Activated CD4-positive, alpha-beta memory T cell treated with anti-CD3 and anti-CD28 coated beads for 36 hours (primary cell): ENCODE measurements at places on chromosomes 4 and X. TPM values are rescaled to one million over a fixed set of nuclear protein-coding genes. Genes with fewer than 3 reads are reported as not detected.
A peak's percentile ranks its signal among the peaks of the same experiment; 100 is the strongest.

Gene DOK7
- not detected for total RNA-seq

Gene GLUD2
- total RNA-seq, result 1.4 TPM

Gene MPP1
- 22.6 TPM for total RNA-seq

Gene FGFBP1
- total RNA-seq, result not detected

Gene PNPLA4
- total RNA-seq, result 11.8 TPM

Gene TRPC3
- 1.6 TPM for total RNA-seq

Gene FDCSP
- total RNA-seq, result not detected

Gene TNIP3
- total RNA-seq, result 12.3 TPM

Gene ARHGAP6
- total RNA-seq, result not detected

DNA sequence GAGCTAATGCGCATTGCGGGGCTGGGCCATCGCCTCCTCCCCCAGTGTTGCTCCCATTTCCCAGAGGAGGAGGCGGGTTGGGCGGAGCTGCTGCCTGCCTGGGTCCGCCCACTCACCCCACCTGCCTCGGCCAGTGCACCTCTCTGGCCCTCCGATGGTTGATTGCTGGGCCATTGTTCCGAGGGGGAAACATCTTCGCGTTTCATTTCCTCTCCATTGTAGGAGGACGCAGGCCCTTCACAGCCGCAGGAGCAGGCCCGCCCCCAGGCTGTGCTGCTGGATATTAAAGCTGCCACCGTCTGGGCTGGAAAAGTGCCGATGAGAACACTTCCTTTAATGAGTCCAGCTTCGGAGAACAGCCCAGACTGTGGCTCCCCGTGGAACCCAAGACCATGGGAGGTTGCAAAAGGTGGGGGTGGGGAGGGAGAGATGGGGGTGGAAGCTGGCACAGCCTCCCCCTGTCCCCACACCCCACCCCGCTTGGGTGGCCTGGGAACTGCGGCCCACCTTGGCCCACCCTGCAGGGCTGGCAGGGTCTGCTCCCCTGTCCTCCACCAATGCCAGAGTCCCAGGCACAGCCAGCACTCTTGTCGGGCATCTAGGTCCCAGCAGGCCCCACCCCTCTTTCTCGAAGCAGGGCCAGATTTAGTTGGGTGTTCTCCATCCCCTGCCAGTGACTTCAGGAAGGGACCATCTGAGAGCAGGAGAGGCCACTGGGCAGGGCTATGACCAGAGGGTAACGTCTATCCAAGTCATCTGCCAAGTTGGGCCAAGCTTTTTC is 96.6 kb downstream of the ADRA2C start:
- H3K36me3 ChIP-seq, result no peaks in the 10 kb centered on the region
- no peak overlapping the region for H3K4me3 ChIP-seq
- H3K27me3 ChIP-seq, result peaks cover 12% of the 10 kb centered on the region
- no peaks in the 10 kb centered on the region for H3K4me1 ChIP-seq
- H3K27ac ChIP-seq, result no peak overlapping the region

GRCh38 chr4:19987746-19988145 is 264.0 kb upstream of the SLIT2 start:
- no peaks in the 10 kb centered on the region for H3K36me3 ChIP-seq
- no peak overlapping the region for H3K4me3 ChIP-seq
- H3K27ac ChIP-seq, result no peak overlapping the region

DNA sequence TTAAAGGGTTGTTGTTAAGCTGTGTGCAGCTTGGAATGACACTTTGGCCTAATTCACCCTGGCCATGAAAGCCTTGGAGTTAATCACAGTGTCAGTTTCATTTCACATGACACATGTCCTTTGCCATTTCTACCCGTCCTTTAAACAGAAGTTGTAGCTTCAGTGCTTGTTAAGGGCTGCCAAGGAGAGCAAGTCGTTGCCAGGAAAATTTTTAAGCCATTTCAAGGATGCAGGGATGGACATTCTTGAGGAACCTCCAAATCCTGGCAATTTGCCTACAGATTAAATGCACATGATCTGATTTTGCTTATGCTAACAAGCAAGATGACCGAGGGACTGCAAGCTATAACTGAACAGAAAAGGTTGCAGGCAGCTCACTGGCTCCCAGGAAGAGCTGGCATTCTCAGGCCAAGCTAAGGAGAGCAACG is 40.5 kb downstream of the SETD7 start:
- no peaks in the 10 kb centered on the region for H3K27me3 ChIP-seq
- DNase-seq, result no peak
- H3K27ac ChIP-seq, result no peak overlapping the region
- H3K4me3 ChIP-seq, result no peak overlapping the region
- peaks cover 6% of the 10 kb centered on the region for H3K4me1 ChIP-seq

- H3K27me3 ChIP-seq, result no peaks in the 10 kb centered on the region
- H3K4me3 ChIP-seq, result no peak overlapping the region
- no peak overlapping the region for H3K27ac ChIP-seq
- DNase-seq, result no peak
- H3K4me1 ChIP-seq, result peaks cover 41% of the 10 kb centered on the region
- peaks cover 55% of the 10 kb centered on the region for H3K36me3 ChIP-seq
These were observed 166.1 kb downstream of the AFAP1 start for GRCh38 chr4:7773401-7774180.

GRCh38 chrX:68018248-68019203 is 414.8 kb downstream of the OPHN1 start:
- no peaks in the 10 kb centered on the region for H3K36me3 ChIP-seq
- no peaks in the 10 kb centered on the region for H3K27me3 ChIP-seq
- no peaks in the 10 kb centered on the region for H3K4me1 ChIP-seq
- no peak overlapping the region for H3K4me3 ChIP-seq
- peak; percentile 9 for DNase-seq
- H3K27ac ChIP-seq, result no peak overlapping the region

DNA sequence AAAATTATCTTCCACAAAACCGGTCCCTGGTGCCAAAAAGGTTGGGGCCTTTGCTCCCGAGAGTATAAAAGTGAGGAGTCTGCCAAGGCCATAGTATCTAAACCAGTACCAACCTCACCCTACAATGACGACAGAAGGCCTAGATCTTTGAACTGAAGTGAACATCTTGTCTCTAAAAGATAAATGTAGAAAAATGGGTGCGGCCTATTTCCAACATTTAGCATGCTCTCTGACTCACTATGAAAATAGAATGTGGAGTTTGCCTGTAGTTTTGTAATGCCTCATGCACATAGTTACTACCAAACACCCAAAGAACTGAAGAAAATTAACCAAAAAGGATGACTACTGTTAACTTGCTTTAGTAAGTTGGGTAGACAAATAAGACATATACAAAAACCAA is 218.4 kb downstream of the SLITRK2 start:
- H3K27ac ChIP-seq, result no peak overlapping the region
- H3K4me3 ChIP-seq, result no peak overlapping the region
- no peak for DNase-seq
- H3K4me1 ChIP-seq, result no peaks in the 10 kb centered on the region
- H3K27me3 ChIP-seq, result no peaks in the 10 kb centered on the region

DNA sequence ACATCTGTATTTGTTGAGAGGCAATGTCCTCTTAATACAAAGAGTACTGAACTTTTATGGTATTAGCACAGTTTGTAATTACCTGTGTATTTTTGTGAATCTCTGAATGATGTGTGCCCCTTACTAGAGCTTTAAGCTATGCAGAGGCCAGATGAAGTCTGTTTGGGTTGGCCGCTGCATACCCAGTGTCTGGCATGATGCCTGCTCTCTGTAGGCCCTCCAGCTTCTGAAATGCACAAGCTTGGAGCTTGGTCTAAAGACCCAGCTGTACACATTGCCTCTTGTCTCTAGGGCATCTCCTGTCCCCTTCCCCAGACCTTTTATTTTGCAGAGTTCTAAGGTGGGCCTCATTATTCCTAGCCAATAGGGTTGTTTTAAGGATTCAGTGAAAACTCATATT is 68.6 kb downstream of the CDS1 start:
- no peaks in the 10 kb centered on the region for H3K36me3 ChIP-seq
- peaks cover under 1% of the 10 kb centered on the region for H3K27me3 ChIP-seq
- no peak overlapping the region for H3K4me3 ChIP-seq
- no peaks in the 10 kb centered on the region for H3K4me1 ChIP-seq
- H3K27ac ChIP-seq, result no peak overlapping the region

DNA sequence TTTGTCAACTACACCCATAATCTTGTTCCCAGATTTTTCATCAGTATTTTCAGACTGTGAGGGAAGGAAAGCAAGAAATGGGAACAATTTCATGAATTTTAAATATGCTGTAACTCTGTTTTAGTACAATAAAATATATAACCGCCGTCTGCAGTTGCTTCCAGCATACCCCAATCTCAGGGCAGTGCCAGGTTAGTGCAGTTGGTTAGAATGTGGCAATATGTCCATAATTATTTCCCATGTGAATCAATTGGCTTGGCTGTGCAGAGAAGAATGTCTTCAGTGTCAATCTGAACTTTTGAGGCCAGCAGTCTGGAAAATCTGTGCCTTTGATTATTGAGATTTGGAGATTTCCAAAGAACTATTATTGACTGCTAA is 5.0 kb upstream of the MMAA start:
- H3K4me3 ChIP-seq, result no peak overlapping the region
- H3K27ac ChIP-seq, result no peak overlapping the region
- no peak for DNase-seq
- H3K27me3 ChIP-seq, result no peaks in the 10 kb centered on the region
- peaks cover 2% of the 10 kb centered on the region for H3K36me3 ChIP-seq

- no peak overlapping the region for H3K27ac ChIP-seq
- DNase-seq, result no peak
- no peaks in the 10 kb centered on the region for H3K36me3 ChIP-seq
- H3K4me3 ChIP-seq, result no peak overlapping the region
- H3K27me3 ChIP-seq, result peaks cover 2% of the 10 kb centered on the region
These were observed 57.2 kb downstream of the UGT2B17 start for GRCh38 chr4:68518889-68519288.

GRCh38 chr4:104967034-104967401 is 179.7 kb upstream of the TET2 start:
- H3K4me3 ChIP-seq, result peak overlapping the region; percentile 3
- DNase-seq, result peak; percentile 14
- peaks cover 5% of the 10 kb centered on the region for H3K27me3 ChIP-seq
- H3K4me1 ChIP-seq, result peaks cover 15% of the 10 kb centered on the region
- peak overlapping the region; percentile 79 for H3K27ac ChIP-seq

- no peak overlapping the region for H3K4me3 ChIP-seq
- no peak for DNase-seq
- no peak overlapping the region for H3K27ac ChIP-seq
- no peaks in the 10 kb centered on the region for H3K4me1 ChIP-seq
These were observed 105.6 kb downstream of the CNKSR2 start for GRCh38 chrX:21479695-21480270.

DNA sequence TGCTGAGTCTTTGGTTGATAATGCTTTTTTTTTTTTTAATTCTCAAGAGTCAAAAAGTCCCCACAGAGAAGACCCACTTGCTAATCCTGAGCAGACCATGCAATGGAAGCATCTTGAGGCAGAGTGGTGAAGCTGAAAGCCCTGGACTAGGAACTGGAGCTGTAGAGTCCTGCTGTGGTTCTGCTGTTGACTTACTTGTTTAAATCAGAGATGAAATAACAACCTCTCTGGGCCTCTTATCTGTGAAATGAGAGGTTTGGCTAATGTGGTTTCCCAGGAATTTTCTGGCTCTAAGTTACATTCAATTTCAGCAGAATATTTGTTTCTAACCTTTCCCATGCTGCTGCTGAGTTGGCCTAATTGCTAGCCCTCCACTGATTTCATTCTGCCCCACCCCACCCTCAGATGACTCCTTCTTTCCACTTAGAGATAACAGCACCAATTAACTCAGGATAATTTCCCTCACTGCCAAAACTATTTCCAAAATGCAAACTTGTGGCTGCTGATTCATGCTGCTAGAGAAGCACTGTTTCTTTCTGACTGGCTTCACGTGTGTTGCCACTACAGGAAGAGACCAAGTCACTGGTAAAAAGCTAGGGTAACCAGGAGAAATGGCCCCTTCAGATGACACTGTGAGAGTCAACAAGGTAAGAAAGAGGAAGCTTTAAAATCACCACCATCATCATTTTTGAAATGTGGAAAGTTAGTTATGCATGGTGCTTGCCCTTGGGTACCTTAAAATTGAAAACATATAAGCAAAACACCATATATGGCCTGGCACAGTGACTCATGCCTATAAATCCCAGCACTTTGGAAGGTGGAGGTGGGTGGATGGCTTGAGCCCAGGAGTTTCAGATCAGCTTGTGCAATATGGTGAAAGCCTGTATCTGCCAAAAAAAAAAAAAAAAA is 326.4 kb downstream of the DCHS2 start:
- peak overlapping the region; percentile 11 for H3K27ac ChIP-seq
- H3K36me3 ChIP-seq, result no peaks in the 10 kb centered on the region
- no peak overlapping the region for H3K4me3 ChIP-seq
- peak; percentile 49 for DNase-seq

DNA sequence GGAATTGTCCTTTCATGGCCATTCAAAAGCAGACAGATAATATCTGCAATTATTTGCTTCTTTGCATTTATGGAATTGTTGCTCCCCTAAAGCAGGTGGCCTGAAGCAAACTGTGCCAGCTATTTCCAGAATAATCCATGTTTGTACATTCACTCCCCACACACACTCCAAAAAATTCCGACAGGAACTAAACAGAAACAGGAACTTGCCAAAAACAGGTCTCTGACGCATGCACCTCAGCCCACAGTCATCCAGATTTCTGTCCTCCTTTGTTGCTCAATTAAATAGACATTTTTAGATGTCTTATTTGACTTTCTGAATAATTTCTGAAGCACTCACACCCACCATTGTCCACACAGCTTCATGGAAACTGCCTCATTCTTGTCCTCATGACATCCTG is 71.5 kb upstream of the EDNRA start:
- H3K27ac ChIP-seq, result no peak overlapping the region
- H3K36me3 ChIP-seq, result no peaks in the 10 kb centered on the region
- no peak for DNase-seq
- no peak overlapping the region for H3K4me3 ChIP-seq

DNA sequence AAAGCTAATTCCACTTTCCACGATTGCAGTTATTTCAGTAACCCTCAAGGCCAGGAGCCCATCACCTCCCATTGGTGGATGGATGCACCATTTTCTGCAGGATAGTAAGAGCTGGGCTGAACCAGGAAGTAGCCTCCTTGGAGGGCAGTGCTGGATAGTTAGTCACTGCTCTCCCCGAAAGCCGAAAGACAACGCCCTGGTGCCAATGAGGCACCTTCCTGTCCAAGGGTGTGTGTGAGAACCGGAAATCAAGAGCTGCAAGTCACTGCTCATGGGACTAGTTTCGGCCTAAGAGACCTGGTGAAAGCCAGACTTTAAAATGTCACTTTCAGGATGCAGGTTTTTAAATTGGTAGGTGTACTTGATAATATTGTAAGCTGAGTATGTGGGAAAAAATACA is 203.8 kb upstream of the HS3ST1 start:
- no peak for DNase-seq
- H3K4me1 ChIP-seq, result no peaks in the 10 kb centered on the region
- H3K27ac ChIP-seq, result no peak overlapping the region
- no peak overlapping the region for H3K4me3 ChIP-seq
- H3K27me3 ChIP-seq, result no peaks in the 10 kb centered on the region
